Sigmoid colon (tissue), 7 donors: ENCODE measurements at places on chromosomes 7 and 10. TPM values are rescaled to one million over a fixed set of nuclear protein-coding genes. Genes with fewer than 3 reads are reported as not detected.

DNA sequence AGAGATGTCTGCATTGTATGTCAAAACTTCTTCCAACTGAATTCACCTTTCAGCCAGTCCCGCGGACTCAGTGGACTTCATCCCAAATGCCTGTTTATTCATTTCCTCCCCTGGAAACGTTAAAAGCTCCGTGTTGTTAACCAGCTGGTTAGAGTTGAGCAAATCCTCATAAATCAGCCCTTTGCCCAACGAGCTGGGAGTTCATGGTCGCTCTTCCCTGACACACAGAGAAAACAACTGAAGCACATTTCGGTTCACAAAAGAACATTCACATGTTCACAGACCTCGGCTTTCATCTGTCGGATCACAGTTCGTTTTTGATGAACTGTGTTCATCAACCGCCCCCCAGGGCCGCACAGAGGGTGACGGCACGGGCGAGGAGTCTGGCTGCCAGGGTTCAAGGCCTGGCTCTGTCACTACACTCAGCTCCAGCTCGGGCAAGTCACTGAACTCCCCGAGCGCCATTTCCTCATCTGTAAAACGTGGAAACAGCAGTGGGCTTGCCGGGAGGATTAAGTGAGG is 62.6 kb downstream of the GLI3 start:
- DNase-seq = peak; percentile 71
- no peaks in the 10 kb centered on the region for H3K27me3 ChIP-seq
- H3K27ac ChIP-seq = peak overlapping the region; percentile 72

GRCh38 chr10:78505657-78506056 is 472.0 kb downstream of the RPS24 start:
- no peak overlapping the region for H3K4me3 ChIP-seq
- H3K27me3 ChIP-seq = no peaks in the 10 kb centered on the region
- H3K36me3 ChIP-seq = no peaks in the 10 kb centered on the region

GRCh38 chr7:53013925-53014324 is 21.5 kb upstream of the POM121L12 start:
- no peak for DNase-seq
- no peaks in the 10 kb centered on the region for H3K36me3 ChIP-seq
- H3K4me3 ChIP-seq = no peak overlapping the region
- no peaks in the 10 kb centered on the region for H3K27me3 ChIP-seq
- no peak overlapping the region for H3K27ac ChIP-seq

DNA sequence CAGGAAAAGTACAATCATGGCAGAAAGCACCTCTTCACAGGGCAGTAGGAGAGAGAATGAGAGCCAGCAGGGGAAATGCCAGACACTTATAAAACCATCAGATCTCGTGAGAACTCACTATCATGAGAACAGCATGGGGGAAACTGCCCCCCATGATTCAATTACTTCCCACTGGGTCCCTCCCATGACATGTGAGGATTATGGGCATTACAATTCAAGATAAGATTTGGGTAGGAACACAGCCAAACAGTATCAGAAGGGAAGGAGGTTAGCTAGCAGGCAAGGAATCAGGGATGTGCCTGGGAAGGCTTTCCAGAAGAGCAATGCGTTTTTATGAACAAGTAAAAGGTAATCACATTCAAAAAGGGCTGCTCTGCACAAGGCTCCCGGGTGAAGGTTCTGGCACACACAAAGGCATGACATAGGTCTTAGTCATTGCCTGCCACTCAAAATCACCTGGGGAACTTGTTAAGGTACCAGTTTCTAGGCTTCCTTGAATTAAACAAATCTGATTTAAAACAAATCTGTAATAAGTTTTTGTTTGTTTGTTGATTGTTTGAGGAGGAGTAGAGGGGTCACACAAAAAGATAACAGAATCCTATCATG is 40.9 kb downstream of the BMPER start:
- H3K4me3 ChIP-seq = no peak overlapping the region
- H3K4me1 ChIP-seq = peaks cover 3% of the 10 kb centered on the region
- H3K27ac ChIP-seq = no peak overlapping the region
- no peaks in the 10 kb centered on the region for H3K36me3 ChIP-seq

- DNase-seq = peak; percentile 68
- H3K4me3 ChIP-seq = no peak overlapping the region
- peak overlapping the region; percentile 62 for H3K27ac ChIP-seq
These were observed 34.7 kb downstream of the PODXL start for GRCh38 chr7:131521651-131522163.

DNA sequence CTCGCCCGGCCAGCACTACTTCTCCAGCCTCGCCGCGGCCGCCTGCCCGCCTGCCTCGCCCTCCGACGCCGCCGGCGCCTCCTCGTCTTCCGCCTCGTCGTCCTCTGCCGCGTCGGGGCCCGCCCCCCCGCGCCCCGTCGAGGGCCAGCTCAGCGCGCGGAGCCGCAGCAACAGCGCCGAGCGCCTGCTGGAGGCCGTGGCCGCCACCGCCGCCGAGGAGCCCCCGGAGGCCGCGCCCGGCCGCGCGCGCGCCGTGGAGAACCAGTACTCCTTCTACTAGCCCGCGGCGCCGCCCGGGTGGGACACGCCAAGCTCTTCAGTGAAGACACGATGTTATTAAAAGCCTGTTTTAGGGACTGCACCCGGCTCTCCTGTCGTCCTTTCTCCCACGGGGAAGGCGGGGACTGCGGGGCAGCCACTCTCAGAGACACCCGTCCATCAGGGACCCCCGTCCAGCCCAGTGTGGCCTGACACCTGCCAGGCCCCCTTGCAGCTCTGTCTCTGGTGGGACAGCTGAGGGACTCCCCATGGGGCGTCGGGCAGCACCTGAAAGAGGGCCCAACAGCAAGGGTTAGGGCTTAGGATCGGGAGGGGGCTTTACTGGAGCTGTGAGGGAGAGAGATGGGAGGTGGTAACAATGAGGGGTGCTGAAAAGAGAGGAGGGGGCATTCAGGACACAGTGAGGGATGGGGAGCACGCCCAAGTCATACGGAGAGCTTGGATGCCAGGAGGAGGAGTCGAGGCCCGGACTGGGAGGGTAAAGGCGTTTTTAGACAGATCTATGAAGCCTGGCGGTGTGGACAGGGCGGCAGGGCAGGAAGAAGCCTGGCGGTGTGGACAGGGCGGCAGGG is 34.7 kb downstream of the SPDYE6 start:
- peaks cover 30% of the 10 kb centered on the region for H3K27me3 ChIP-seq
- H3K27ac ChIP-seq = no peak overlapping the region
- H3K36me3 ChIP-seq = no peaks in the 10 kb centered on the region
- H3K4me1 ChIP-seq = no peaks in the 10 kb centered on the region

- DNase-seq = no peak
- H3K27ac ChIP-seq = no peak overlapping the region
- H3K4me1 ChIP-seq = no peaks in the 10 kb centered on the region
- H3K27me3 ChIP-seq = no peaks in the 10 kb centered on the region
- no peaks in the 10 kb centered on the region for H3K36me3 ChIP-seq
These were observed 63.7 kb upstream of the ANTXRL start for GRCh38 chr10:46223064-46223480.

DNA sequence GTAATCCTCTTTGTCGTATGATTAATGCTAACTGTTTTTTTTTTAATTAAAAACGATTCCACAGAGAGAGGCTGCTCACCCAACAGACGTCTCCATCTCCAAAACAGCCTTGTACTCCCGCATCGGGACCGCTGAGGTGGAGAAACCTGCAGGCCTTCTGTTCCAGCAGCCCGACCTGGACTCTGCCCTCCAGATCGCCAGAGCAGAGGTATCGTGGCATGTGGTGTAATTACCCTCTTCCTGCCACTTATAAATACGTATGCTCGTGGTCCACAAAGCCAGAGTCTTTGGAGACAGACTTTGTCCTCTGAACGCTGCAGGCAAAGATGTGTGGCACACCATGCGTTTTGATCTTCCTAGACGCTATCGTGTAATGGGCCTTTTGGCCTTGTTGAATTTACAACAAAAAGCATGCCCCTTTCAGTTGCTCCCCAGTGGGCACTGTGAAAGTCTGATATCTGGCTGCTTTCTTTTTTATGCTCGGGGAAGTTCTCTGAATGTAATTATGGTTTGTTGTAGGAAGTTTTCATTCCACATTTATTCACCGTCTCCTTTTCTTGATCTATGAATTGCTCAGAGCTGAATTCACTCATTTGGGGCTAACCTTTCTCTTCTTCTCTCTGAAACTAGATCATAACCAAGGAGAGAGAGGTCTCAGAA is 33.6 kb upstream of the BTBD16 start:
- H3K36me3 ChIP-seq = peaks cover 52% of the 10 kb centered on the region
- no peaks in the 10 kb centered on the region for H3K4me1 ChIP-seq
- H3K27ac ChIP-seq = no peak overlapping the region
- DNase-seq = peak; percentile 28
- no peaks in the 10 kb centered on the region for H3K27me3 ChIP-seq

DNA sequence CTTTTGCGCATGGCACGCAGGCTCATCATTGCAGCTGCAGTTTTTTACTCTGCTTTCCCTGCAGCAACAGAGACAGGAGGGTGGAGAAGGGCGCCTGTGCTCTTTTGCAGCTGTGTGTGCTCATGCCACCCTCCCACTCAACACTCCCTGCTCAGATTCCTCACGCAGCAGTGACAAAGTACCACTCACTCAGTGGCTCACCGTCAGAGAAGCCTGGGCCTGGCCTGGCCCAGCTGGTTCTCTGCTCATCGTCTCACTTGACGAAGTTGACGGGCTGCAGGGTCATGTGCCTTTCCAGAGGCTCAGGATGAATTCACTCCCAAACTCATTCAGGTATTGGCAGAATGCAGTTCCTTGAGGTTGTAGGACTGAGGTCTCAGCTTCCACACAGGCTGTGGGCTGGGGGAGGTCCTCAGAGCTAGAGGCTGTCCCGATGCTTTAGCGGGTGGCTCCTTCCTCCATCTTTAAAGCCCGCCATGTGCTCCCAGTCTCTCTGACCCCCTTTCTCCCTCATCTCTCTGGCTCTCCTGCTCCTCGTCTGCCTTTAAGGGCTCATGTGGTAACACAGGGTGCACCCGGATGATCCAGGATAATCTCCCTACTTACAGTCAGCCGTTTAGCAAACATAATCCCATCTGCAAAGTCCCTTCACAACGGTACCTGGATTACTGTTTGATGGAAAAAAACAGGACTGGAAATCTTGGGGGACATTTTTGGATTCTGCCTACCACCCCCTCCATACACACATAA is 25.8 kb downstream of the PTPRE start:
- no peak overlapping the region for H3K27ac ChIP-seq
- H3K4me3 ChIP-seq = no peak overlapping the region
- H3K27me3 ChIP-seq = no peaks in the 10 kb centered on the region
- no peaks in the 10 kb centered on the region for H3K4me1 ChIP-seq

GRCh38 chr10:16891375-16892313 is 74.4 kb upstream of the RSU1 start:
- H3K4me3 ChIP-seq = no peak overlapping the region
- DNase-seq = peak; percentile 84
- no peaks in the 10 kb centered on the region for H3K4me1 ChIP-seq
- no peaks in the 10 kb centered on the region for H3K36me3 ChIP-seq

DNA sequence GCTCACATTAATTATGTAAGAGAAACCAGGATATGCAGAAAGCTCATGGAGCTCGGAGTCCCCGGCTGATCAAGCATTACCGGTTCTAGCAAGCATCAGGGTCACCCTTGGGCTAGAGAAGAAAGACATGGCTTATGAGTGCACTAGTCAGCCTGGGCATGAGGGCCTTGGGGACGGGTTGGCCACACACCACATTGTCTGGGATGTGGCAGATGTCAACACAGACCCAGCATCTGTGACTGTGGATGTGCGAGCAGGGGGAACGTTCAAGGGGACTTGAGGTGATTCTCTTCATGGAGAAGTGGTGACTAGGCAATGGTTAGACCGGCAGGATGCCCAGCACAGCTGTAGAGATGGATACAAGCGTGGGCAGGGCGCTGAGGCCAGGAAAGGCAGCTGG is 13.7 kb downstream of the ZMIZ2 start:
- peaks cover 94% of the 10 kb centered on the region for H3K36me3 ChIP-seq
- DNase-seq = no peak
- no peaks in the 10 kb centered on the region for H3K27me3 ChIP-seq

DNA sequence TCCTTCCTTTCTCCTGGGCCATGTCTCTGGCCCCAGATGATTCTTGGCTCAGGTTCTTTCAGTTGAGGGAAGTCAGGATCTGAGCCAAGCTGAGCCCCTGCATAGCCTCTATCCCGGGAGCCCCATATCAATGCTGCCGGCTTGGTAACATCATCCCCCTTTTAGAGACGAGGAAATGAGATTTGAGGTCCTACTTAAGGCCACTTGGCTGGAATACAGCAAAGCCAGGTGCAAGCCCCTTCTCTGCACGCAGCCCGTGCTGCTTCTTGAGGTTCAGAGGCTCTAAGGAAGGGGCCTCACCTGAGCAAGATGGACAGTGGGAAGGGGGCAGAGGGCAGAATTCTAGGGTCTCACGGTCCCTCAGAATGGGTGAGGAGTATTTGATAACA is 2.4 kb upstream of the IRF5 start:
- H3K4me1 ChIP-seq = peaks cover 17% of the 10 kb centered on the region
- no peak overlapping the region for H3K27ac ChIP-seq
- no peaks in the 10 kb centered on the region for H3K36me3 ChIP-seq
- H3K27me3 ChIP-seq = peaks cover 31% of the 10 kb centered on the region

- no peaks in the 10 kb centered on the region for H3K27me3 ChIP-seq
- H3K36me3 ChIP-seq = no peaks in the 10 kb centered on the region
- no peak overlapping the region for H3K4me3 ChIP-seq
- no peak overlapping the region for H3K27ac ChIP-seq
- no peaks in the 10 kb centered on the region for H3K4me1 ChIP-seq
These were observed 309.5 kb upstream of the TEX47 start for GRCh38 chr7:89104748-89105685.

DNA sequence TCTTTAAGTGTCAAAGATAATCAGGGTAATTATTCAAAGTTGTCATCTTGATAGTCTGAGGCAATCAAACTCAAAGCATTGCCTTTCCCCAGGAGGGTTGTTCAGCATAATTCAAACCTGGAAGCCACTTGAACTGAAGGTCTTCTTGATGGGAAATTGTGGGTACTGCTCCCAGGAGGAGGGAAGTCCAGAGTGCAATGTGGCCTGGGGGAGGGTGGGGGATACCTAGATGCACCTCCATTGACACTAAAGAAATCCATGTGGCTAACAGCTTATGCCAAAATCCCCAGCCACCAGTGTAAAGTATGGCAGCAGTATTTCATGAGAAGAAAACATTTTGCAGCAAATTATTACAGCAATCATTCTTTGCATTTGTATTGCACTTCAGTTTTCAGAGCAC is 114.9 kb downstream of the STRA8 start:
- H3K27ac ChIP-seq = no peak overlapping the region
- no peaks in the 10 kb centered on the region for H3K27me3 ChIP-seq

- H3K36me3 ChIP-seq = no peaks in the 10 kb centered on the region
- H3K4me1 ChIP-seq = peaks cover 35% of the 10 kb centered on the region
- DNase-seq = peak; percentile 70
- peak overlapping the region; percentile 31 for H3K4me3 ChIP-seq
- H3K27ac ChIP-seq = peak overlapping the region; percentile 48
These were observed 354.5 kb downstream of the TFEC start for GRCh38 chr7:115676080-115676479.

Gene ZP3
- 1.4 TPM for polyA plus RNA-seq

Gene LRRC4
- 1.4 TPM for polyA plus RNA-seq

Gene PTN
- polyA plus RNA-seq = 5.4 TPM

Gene RET
- polyA plus RNA-seq = 3.4 TPM

Gene TMEM273
- polyA plus RNA-seq = 11.1 TPM

Gene ENKUR
- polyA plus RNA-seq = not detected

Gene NFE2L3
- 0.60 TPM for polyA plus RNA-seq

Gene MRM2
- polyA plus RNA-seq = 12.6 TPM

Gene FRA10AC1
- polyA plus RNA-seq = 14.3 TPM

Gene CUZD1
- polyA plus RNA-seq = not detected

Gene EPHA1
- polyA plus RNA-seq = 10.2 TPM

Gene SH2B2
- polyA plus RNA-seq = not detected

Gene SYPL1
- 21.0 TPM for polyA plus RNA-seq
